Stimulated activated CD4-positive, alpha-beta T cell treated with anti-CD3 and anti-CD28 coated beads, Interleukin-4, amount 100 ng/mL, for 24 hours (primary cell): ENCODE measurements at places on chromosomes 2 and 18.

GRCh38 chr18:48551100-48551499, 12.3 kb downstream of the CTIF start:
- no peak for DNase-seq

- no peak for DNase-seq
Observed at GRCh38 chr2:128494640-128495321, 176.1 kb upstream of the HS6ST1 start.

- no peak for DNase-seq
Observed at GRCh38 chr2:76812156-76812555, 710.0 kb downstream of the LRRTM4 start.

DNA sequence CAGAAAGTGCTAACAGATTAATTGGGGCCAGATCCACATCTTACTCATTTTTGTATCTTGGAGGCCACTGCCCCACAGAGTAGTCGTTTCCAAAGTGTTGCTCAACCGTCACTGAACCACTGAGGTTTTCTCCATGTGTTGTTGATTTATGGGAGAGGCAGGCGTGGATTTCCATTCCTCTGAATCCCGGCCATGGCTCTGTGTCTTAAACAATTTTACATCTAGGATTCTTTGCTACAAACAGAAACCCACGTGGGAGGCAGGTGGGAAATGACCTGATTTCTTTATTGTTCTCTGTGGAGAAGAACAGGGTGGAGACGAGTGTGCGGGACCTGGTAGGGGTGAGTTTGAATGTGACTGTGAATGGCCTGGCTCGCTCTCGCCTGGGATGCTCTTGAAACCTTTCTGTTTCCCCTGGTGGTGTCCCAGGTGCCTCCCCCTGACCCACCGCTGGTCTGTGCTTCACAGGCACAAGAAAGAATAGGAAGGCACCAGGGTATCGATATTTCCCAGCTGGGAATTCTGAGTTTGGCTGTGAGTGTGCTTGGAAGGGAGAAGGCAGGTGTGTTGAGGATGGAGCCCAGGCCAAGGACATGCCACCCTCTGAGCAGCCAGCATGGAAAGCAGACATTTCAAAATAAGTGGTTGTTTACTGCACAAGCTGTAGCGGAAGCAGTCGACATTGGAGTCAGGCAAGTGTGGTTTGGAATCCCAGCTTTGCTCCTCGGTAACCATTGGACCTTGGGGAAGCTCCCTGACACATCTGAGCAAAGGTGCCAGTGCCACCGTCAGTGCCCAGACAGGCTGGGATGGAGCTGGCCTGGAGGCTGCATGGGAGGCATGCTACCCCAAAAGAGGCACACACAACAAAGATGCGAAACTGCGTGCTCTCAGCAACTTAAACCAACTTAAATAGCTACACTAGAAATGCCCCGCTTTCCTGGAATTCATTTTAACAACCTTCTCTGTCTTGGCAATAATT, 50.0 kb downstream of the LPIN1 start:
- no peak for DNase-seq

- DNase-seq = no peak
Observed at GRCh38 chr2:151770995-151771394, 36.7 kb upstream of the NEB start.
